ENCODE measurements at places on chromosomes 3 and 15.

DNA sequence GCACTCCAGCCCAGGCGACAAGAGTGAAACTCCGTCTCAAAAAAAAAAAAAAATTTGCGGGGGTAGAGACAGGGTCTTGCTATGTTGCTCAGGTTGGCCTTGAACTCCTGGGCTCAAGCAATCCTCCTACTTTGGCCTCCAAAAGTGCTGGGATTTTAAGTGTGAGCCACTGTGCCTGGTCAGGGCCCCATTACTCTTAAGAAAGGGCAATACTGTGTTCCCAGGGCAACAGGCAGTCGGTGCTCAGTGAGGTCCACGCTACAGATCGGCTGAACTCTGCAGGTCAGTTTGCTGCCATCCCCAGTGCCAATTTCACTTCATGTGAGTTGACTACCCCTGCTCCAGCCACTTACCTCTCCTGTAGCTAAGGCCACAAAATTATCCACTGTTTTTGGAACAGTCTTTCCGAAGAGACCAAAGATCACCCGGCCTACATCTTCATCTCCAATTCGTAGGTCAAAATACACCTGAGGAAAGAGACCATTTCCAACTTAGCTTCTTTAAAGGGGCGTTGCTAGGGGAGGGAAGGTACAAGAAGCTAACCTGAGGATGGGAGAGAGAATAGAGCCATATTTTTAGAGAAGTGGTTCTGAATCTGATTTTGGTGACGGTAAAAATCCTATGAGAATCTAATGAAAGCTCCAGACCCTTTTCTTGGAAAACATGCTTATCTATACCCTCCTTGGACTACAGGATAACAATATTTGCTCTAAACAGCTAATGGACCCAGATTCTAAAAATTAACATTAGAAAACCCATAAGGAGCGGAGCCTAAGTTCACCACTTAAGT, 939 bp downstream of the PPIB start:
- H3K4me1 ChIP-seq = peaks cover 45% of the 10 kb centered on the region
- no peaks in the 10 kb centered on the region for H3K27me3 ChIP-seq
- H3K36me3 ChIP-seq = peaks cover 43% of the 10 kb centered on the region
- peak overlapping the region; percentile 85 for H3K27ac ChIP-seq
- DNase-seq = no peak

- no peak for DNase-seq
- peaks cover 20% of the 10 kb centered on the region for H3K4me1 ChIP-seq
- H3K27me3 ChIP-seq = peaks cover 14% of the 10 kb centered on the region
- H3K36me3 ChIP-seq = no peaks in the 10 kb centered on the region
Measured at GRCh38 chr3:133209871-133210550, 171.8 kb downstream of the TMEM108 start.

DNA sequence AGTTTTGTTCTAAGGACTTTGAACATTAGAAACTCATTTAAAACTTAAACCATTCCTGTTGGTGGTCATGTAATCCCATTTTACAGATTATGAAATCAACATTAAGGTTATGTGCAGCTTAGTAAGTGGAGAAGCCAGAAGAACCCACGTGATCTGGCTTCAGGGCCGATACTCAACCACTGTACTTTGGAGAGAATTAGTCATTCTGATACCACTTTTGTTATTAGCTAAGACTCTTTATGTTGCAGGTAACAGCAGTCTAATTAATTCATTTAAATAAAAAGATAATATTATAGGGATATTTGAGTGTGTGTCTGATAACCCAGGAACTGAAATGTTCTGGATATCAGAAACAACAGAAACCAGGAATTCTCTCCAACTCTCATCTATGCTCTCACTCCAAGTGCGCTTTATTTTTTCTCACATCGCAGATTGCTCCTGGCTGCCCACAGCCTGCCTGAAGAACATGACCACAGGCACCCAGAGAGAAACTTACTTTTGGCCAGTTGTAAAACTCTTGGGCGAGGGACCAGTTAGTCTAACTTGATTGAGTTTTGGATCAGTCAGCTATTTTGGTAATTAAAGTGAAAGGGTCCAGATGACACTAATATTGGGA, 25.2 kb downstream of the UBE2E1 start:
- H3K27ac ChIP-seq = no peak overlapping the region
- peaks cover 23% of the 10 kb centered on the region for H3K4me1 ChIP-seq
- DNase-seq = no peak

GRCh38 chr15:50140983-50141382, 21.9 kb upstream of the ATP8B4 start:
- no peak overlapping the region for H3K4me3 ChIP-seq
- H3K4me1 ChIP-seq = peaks cover 62% of the 10 kb centered on the region
- peaks cover 59% of the 10 kb centered on the region for H3K36me3 ChIP-seq
- H3K27me3 ChIP-seq = no peaks in the 10 kb centered on the region

GRCh38 chr15:55118344-55118870, 78.3 kb downstream of the RSL24D1 start:
- no peak for DNase-seq
- no peak overlapping the region for H3K27ac ChIP-seq
- no peaks in the 10 kb centered on the region for H3K4me1 ChIP-seq
- no peaks in the 10 kb centered on the region for H3K27me3 ChIP-seq
- no peak overlapping the region for H3K4me3 ChIP-seq

- no peak overlapping the region for H3K4me3 ChIP-seq
- peaks cover 20% of the 10 kb centered on the region for H3K27me3 ChIP-seq
- no peaks in the 10 kb centered on the region for H3K36me3 ChIP-seq
- no peak overlapping the region for H3K27ac ChIP-seq
- peaks cover 7% of the 10 kb centered on the region for H3K4me1 ChIP-seq
- DNase-seq = no peak
Measured at GRCh38 chr3:43640681-43641080, 18.9 kb upstream of the ANO10 start.

DNA sequence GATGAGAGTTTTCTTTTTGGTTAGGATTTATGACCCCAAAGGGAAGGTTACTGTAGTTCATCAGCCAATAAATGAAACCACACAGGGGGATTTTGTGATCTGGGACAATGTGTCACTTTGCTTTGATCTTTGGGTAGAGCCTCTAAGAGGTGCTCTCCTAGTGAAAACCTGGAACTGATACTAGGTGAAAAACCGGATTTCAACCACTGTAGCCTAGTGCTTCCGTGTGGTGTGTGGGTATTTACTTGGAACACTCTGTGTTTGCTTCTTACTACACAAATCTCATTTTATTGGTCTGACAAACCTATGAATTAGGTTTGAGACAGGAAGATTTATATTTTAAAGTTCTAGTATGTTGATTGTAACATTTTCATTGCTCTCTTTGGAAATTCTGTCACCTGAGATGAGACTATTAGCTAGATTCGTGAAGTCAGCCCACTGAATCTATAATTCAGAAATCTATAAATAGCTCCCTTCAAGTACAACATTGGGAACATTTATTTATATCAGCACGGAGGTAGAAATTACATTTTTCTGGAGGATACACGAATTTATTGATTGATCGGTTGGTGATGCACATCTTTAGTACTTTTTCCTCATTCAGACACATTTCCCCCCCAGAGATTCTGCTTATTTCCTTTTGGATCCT, 119.8 kb downstream of the AKAP13 start:
- no peak for DNase-seq
- H3K4me3 ChIP-seq = peak overlapping the region; percentile 17
- peak overlapping the region; percentile 73 for H3K27ac ChIP-seq
- H3K27me3 ChIP-seq = no peaks in the 10 kb centered on the region
- peaks cover 3% of the 10 kb centered on the region for H3K36me3 ChIP-seq
- H3K4me1 ChIP-seq = peaks cover 86% of the 10 kb centered on the region

GRCh38 chr3:14346642-14347041, 55.8 kb upstream of the SLC6A6 start:
- H3K36me3 ChIP-seq = no peaks in the 10 kb centered on the region
- H3K4me3 ChIP-seq = no peak overlapping the region
- DNase-seq = no peak
- peaks cover 7% of the 10 kb centered on the region for H3K27me3 ChIP-seq
- no peak overlapping the region for H3K27ac ChIP-seq

GRCh38 chr3:197428952-197429351, 126.8 kb downstream of the BDH1 start:
- peaks cover 10% of the 10 kb centered on the region for H3K27me3 ChIP-seq
- H3K27ac ChIP-seq = peak overlapping the region; percentile 87
- H3K36me3 ChIP-seq = no peaks in the 10 kb centered on the region
- DNase-seq = no peak
- peaks cover 40% of the 10 kb centered on the region for H3K4me1 ChIP-seq

DNA sequence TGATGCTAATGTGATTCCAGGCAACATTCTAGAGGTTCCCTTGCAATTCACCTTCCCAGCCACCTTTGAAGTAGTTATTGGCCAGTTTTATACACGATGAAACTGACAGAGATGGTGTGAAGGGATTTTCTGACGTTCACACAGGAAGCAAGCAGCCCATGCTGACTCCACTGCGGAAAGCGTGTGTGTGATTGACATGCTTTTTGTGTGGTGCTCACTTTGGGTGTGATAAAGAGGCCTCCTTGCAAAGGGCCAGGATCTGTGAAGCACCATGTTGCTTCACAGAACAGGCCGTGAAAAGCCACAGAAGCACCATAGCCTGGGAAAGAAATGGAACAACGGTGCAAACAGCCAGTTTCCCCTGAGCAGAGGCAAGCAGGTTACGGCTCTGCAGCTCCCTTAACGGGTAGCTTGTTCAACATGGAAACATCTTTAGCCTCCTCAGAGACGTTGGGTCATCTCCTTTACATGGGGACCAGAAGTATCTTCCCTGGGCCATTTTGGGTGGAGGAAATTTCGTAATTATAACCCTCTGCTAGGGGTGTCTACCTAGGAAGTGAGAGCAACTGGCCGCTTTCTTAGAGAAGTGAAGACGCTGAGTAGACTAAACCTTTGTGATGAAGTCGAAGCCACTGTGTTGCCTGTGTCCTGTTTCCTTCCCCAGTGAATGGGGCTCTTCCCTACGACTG, 108.5 kb downstream of the APBA2 start:
- H3K4me3 ChIP-seq = no peak overlapping the region
- H3K36me3 ChIP-seq = no peaks in the 10 kb centered on the region
- DNase-seq = no peak
- no peaks in the 10 kb centered on the region for H3K27me3 ChIP-seq

GRCh38 chr3:24684506-24685023, 189.9 kb upstream of the THRB start:
- H3K4me3 ChIP-seq = no peak overlapping the region
- no peaks in the 10 kb centered on the region for H3K36me3 ChIP-seq
- H3K27me3 ChIP-seq = peaks cover 47% of the 10 kb centered on the region
- no peak for DNase-seq
- H3K4me1 ChIP-seq = peaks cover 11% of the 10 kb centered on the region
- no peak overlapping the region for H3K27ac ChIP-seq

DNA sequence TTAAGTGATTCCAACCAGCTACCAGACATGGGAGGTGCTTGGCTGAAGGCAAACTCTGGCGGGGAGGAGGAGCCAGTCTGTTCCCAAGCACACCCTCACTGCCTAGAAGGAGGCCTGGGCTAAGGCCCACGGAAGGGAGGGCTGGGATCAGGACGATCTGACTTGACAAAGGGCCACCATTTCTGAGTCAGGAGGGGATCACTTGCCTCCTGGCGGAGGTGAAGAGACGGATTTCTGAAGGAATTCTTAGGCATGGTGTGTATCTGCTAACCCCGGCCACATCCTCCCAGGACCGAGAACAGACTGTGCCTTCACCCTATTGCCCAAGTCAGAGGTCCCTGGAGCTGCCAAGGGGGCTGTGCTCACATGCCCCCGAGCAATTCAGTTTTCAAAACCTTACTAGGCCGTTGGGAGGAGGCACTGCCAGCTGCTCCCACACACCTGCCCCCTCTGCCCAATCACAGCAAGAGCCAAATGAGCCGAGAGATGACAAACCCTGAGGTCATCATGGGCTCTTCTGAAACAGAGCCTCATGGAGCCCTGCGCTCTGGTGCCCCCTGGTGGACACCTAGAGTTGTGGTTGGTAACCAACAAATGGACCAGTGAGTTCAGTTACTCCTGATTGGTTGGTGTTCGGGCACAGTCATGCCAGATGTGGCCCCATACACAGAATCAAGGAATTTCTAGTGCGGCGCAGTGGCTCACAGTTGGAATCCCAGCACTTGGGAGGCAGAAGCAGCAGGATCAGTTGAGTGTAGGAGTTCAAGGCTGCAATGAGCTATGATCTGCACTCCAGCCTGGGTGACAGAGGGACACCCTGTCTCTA, 6.5 kb upstream of the TNK2 start:
- no peaks in the 10 kb centered on the region for H3K27me3 ChIP-seq
- H3K27ac ChIP-seq = peak overlapping the region; percentile 81
- H3K36me3 ChIP-seq = no peaks in the 10 kb centered on the region
- H3K4me1 ChIP-seq = peaks cover 22% of the 10 kb centered on the region
- H3K4me3 ChIP-seq = no peak overlapping the region
- peak; percentile 86 for DNase-seq

DNA sequence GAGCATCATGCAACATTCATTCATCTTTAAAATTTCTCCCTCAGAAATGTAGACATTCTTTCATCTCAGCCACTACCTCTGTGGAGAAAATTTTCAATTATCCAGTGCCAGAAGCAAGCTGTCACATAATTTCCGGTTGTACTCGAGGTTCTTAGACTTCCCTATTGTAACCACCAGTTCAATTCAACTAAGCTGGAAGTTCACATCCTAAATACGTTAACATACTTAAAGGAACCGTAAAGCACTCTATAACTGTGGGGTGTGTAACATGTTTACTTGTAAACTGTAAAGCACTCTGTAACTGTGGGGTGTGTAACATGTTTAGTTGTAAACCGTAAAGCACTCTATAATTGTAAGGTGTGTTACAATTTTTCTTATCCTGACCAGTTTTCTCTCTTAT, 150.3 kb downstream of the PLCL2 start:
- DNase-seq = no peak
- peaks cover 59% of the 10 kb centered on the region for H3K4me1 ChIP-seq
- H3K27ac ChIP-seq = no peak overlapping the region
- H3K4me3 ChIP-seq = no peak overlapping the region

DNA sequence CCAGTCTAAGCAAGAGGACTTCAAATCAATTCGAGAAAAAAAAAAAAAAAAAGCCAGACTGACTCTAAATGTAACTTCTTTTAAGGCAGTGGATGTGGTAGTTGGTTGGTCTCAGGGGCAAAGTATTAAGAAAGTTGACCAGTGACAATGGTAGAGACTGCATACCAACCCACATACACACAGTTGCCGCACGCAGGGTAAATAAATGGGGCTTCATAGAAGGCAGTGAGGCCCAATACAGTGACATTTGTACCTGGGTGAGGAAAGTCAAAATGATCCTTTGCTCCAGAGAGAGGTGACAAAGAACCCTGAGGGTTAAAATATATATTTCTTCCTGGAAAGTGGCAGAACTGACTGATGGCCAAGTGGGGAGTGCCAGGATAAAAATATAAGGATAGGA, 100.8 kb upstream of the MEX3B start:
- no peak for DNase-seq
- H3K27ac ChIP-seq = no peak overlapping the region
- peaks cover 13% of the 10 kb centered on the region for H3K36me3 ChIP-seq
- no peaks in the 10 kb centered on the region for H3K4me1 ChIP-seq
- no peak overlapping the region for H3K4me3 ChIP-seq

- peaks cover 26% of the 10 kb centered on the region for H3K36me3 ChIP-seq
- no peaks in the 10 kb centered on the region for H3K27me3 ChIP-seq
- H3K4me1 ChIP-seq = peaks cover 5% of the 10 kb centered on the region
- H3K27ac ChIP-seq = no peak overlapping the region
- H3K4me3 ChIP-seq = no peak overlapping the region
- DNase-seq = no peak
Measured at GRCh38 chr3:179401561-179401960, 49.7 kb downstream of the GNB4 start.

- H3K27ac ChIP-seq = no peak overlapping the region
- no peak overlapping the region for H3K4me3 ChIP-seq
- no peak for DNase-seq
- no peaks in the 10 kb centered on the region for H3K4me1 ChIP-seq
- peaks cover 26% of the 10 kb centered on the region for H3K36me3 ChIP-seq
Measured at GRCh38 chr15:98817745-98818144, 169.4 kb downstream of the IGF1R start.

- H3K27me3 ChIP-seq = peaks cover 20% of the 10 kb centered on the region
- no peaks in the 10 kb centered on the region for H3K4me1 ChIP-seq
- no peak overlapping the region for H3K4me3 ChIP-seq
- H3K36me3 ChIP-seq = no peaks in the 10 kb centered on the region
- no peak overlapping the region for H3K27ac ChIP-seq
- no peak for DNase-seq
Measured at GRCh38 chr3:30970183-30970582, 75.7 kb upstream of the GADL1 start.

All from activated T-helper 2 cell treated with anti-CD3 and anti-CD28 coated beads, Interferon-gamma antibody, Interleukin-2, Interleukin-4, amounts not matched to agents 10 μg/mL and 5 μg/mL and 100 μg/mL, durations not matched to agents 14 hours and 24 hours and 36 hours (primary cell).